ENCODE measurements at places on chromosomes 2 and 18. TPM values are rescaled to one million over a fixed set of nuclear protein-coding genes. Genes with fewer than 3 reads are reported as not detected.

ST8SIA5 gene
- total RNA-seq: under 0.01 TPM

REG1B gene
- total RNA-seq: under 0.01 TPM

ARHGAP15 gene
- 77.3 TPM for total RNA-seq

CFAP53 gene
- 0.27 TPM for total RNA-seq

RGPD4 gene
- total RNA-seq: not detected

RAMP1 gene
- total RNA-seq: 1.6 TPM

MAPRE3 gene
- 3.0 TPM for total RNA-seq

DNA sequence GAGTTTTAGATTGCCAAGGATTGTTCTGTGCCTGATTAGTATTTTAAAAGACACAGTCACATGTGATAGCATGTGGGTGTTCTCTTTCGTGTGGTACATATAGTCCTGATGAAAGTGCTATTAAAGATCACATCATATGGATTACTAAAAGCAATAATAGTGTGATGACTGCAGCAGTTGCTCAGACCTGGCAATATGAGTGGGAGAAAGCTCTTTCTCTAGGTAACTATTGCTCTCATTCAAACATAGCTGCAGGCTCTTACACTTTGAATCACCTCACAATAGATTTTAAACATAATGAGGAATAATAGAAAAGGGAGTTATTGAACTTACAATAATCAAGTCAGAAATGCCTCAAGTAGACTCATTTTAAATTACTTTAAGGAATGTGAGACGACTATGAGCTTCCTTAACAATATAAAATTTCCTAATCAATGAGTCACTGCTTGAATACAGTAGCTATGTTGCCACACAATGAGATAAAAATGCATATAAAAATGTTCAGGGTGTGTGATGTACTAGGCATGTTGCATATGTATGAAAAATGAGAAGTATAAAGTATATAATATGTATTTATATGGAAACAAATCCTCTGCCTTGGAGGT lies 452.1 kb downstream of the TMX3 start:
- DNase-seq: no peak

DNA sequence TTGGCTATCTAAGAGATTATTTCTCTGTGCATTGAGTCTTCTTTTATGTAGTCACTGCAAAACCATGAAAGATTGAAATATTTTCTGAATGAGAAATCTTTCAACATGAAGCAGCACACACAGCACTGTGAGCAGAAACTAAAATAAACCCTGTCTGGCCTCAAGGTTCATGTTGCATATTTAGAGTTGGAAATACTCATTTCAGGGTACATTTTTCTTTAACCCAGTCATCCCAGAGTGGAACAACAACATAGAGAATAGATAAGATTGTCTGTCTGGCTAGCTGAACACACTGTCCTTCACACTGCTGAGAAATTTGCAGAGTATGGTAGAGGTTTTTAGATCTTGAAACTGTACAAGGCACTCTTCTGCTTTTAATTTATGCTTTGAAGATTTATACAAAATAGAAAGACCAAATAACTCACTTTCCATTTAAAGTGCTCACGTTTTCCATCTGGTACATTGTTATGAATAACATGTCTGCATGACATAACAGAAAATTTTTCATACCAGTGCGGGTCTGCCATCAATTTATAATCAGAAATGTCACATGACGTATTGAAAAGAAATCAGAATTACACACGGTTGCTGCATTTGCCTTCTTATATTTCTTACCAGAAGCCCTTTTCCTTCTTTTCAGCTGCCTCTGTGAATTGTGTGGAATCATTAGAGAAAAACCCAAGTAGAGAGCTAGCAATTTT lies 25.0 kb upstream of the FN1 start:
- no peak for DNase-seq

- DNase-seq: no peak
Measured at GRCh38 chr2:19351499-19351898, 6.9 kb downstream of the OSR1 start.

GRCh38 chr2:217513258-217513657 lies 489.5 kb downstream of the TNS1 start:
- DNase-seq: no peak

- no peak for DNase-seq
Measured at GRCh38 chr2:175136334-175137215, 31.4 kb downstream of the ATF2 start.

DNA sequence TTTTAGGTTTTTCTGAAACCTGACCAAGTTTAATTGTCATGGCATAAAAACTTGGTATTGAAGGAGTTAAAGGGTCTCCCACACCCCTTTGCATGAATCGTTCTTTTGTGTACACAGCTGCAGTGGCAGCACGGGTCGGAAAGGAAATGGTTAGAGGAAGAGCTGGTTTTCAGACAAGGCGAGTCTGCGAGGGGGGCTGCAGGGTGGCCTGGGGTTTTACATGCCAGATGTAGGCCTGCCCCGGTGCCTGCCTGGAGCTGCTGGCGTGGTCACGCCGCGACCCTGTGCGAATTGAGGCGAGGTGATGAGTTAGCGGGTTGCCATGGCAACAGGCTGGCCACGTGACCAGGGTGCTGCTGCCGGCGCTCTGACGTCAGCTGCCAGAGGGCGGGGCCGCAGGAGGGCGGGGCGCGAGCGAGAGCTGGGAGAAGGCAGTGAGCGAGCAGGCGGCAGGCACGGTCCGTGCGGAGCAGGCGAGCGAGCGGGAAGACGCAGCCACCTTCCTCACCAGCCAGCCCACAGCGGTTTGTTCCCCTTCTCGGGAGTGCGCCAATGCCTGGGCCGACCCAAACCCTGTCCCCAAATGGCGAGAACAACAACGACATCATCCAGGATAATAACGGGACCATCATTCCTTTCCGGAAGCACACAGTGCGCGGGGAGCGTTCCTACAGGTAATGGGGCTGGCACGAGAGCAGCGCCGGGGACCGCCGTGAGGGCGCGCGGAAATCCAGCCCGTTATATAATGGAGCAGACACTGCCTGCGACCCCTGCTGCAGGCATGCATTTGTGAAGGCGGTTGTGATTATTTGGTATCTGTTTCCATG lies at the start of gene MAPRE2:
MAPRE2 (plus strand) TSS at position 426 of the 827 bp plus-strand sequence; CDS start at position 553, 127 bp downstream.
- DNase-seq: peak; percentile 100

DNA sequence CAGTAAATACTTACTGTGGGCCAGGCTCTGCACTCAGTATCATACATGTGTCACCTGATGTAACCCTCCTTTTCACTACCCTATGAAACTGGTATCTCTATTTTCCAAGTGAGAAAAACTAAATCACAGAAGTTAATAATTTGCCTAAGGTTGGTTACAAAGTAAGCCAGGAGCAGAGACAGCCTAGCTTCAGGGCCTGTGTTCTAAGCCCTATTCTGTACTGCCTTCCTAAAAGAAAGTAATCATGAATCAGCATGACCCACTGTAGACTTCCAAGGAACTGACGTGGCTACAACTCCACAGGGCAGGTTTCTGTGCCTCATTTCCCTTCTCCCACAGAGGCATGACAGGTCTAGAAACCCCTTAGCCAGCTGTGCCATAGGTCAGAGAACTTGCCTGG lies 14.3 kb downstream of the ZNF142 start:
- no peak for DNase-seq

GRCh38 chr2:16693854-16694253 lies 28.2 kb upstream of the CYRIA start:
- DNase-seq: no peak

DNA sequence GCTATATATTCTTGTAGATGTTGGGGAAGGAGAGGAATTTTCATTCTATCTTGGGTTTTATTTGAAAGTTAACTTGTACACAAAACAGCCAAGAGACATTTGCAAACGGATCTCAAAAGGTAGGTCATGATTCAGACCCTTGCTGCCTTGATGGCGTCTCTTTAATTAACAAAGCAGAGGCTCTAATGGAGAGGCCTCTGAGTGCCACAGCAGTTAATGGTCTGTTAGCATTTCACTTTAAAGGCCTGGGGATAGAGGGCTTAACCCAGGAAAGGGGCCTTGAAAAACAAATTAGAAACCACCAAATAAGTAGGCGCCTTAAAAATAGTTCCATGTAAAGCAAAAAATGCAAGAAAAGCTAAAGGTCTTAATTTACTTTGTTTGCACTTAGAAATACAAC lies 836.9 kb upstream of the CELF4 start:
- no peak for DNase-seq

GRCh38 chr2:41182961-41183360 lies 731.1 kb upstream of the SLC8A1 start:
- no peak for DNase-seq

GRCh38 chr18:64410685-64411084 lies 261.8 kb upstream of the LINC00305 start:
- no peak for DNase-seq

DNA sequence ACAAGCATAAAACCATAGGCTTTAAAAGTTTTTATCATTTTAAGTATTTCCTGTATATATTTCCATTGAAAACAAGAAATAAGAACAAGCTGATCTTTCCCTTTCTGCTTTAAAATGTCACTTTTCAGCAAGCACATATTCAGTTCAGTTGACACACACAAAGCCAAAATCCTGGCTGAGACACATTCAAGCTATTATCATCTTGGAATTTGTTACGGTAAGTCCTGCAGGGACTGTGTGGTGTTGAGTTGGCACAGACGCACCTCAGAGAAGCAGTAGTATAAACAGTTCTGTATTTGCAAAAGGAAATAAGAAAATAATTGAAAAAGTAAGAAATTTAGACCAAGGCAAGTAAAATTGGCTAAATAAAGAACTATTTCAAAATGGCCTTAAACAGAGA lies 10.4 kb upstream of the DAW1 start:
- DNase-seq: no peak

- DNase-seq: no peak
Measured at GRCh38 chr2:54555318-54555837, 99.3 kb downstream of the SPTBN1 start.

DNA sequence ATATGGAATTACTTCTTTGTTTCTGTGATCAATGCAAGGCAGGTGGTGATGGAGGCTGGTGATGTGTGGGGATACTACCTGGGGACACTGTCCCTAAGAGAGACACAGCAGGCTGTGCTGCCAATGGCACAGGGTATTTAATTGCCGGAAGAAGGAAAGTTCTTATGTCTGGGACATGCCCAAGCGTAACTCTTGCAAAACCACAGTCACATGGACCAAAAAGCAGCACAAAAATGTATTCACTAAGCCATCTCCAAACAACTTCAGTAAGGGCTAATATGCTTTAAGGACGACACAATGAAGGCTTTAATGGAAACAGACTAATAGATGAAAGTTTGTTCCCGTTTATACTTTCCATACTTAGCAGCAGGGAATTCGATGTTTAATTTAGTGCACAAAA lies 49.7 kb upstream of the AP1S3 start:
- DNase-seq: no peak

DNA sequence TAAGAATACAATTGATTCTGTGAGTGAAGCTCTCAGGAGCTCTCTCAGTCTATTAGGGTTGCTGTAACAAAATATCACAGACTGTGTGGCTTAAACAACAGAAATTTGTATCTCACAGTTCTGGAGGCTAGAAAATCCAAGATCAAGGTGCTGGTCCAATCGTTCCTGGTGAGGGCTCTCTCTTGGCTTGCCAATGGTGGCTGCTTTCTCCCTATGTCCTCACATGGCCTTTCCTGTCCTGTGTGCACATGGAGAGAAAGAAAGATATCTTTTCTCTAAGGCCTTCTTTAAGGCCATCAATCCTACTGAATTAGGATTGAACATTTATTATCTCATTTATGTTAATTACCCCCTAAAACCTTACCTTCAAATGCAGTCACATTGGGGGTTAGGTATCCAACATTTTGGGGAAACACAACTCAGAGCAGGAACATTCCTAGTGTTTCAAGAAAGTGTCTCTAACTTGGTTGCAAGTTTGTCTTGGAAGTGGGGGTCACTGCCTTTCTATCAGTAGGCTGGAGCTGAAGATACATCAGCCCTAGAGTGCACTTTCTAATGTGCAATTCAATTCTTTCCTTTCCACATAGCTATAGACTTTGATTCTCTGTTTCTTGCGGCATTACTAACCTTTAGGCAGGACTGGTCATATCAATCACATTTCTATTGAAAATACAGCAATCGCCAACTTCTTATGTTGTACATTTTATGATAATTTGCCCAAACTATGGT lies 24.8 kb downstream of the TFPI start:
- no peak for DNase-seq

- DNase-seq: no peak
Measured at GRCh38 chr2:159201360-159202063, 85.0 kb downstream of the WDSUB1 start.

DNA sequence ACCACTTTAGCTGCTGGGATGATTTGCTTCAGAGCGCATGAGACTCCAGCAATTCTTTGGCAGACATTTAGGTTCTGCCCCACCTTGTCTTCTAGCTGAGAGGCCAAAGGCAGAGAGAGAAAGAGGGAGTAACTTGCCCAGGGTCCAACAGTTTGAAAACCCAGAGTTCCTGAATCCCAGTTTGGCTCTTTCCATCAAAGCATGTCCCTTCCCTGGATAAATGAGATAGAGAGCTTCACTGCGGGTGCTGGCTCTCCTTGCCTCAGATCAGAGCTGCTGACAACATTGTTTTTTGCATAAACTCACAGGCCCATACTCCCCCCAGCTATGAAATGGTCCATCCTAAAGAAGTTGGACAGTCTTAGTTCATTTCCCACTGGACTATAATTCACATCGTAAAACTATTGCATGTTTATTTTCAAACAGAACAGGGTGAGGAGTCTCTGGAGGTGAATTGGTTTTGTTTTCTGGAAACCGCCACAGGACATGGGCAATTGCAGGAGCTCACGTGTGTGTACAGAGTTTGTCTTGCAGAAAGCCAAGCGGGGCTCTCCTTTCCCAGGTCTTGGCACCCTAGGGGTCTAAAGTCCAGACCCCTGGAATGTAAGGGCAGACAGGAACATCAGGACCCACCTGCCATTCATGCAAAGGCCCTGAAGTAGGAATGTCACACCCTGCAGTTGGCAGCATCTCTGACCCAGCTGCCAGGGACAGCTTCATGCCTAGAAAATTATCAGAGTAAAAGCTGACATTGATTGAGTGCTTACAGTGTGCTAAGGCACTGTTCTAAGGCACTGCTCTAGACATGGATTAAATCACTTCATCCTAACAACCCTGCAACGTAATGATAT lies 25.0 kb upstream of the SLC14A2 start:
- no peak for DNase-seq

- no peak for DNase-seq
Measured at GRCh38 chr2:152396763-152397162, 61.8 kb downstream of the FMNL2 start.

GRCh38 chr2:3461801-3462492 lies 57.4 kb downstream of the ADI1 start:
- peak; percentile 14 for DNase-seq

- DNase-seq: no peak
Measured at GRCh38 chr18:6569813-6570212, 155.1 kb upstream of the L3MBTL4 start.

Measured in hematopoietic multipotent progenitor cell (in vitro differentiated cells).